Stimulated activated CD4-positive, alpha-beta T cell treated with anti-CD3 and anti-CD28 coated beads, Interleukin-15, amount 100 ng/mL, for 1 hour (primary cell): ENCODE measurements at places on chromosomes 5 and 9.

GRCh38 chr5:124742983-124743601 lies 3.3 kb downstream of the ZNF608 start:
- DNase-seq = no peak

DNA sequence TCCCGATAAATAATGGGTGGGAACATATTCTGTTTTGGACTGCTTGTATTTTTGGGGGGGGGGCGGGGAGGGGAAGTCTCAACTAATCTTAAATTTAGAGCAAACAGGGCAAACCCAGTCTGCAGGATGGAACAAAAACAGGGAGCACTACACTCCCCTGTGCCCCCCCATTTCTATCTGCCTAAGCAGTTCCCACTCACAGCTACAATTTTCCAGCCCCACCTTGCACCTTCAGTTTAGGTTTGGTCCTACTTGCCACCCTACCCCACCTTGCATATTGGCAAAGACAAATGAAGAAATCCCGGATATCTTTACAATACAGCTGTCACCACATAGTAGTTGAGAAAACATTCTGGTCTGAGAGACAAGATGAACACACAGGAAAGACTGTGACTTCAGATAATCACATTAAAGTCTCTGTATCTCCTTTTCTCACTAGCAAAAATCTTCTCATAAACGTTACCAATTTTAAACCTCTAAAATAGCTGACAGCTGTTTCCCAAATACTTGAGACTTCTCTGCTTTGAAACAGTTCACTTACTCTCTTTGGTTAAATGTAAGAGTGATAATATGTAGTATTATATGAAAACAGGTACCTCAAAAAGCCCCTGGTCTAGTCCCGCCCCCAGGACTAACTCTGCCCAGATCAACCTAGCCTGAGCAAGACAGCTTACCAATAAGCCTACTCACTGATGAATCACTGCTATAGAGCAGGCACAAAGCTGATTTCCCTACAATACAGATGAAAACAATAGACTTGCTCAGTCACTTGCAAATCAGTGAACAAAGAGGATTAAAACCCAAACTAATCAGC lies 5.2 kb upstream of the RAPGEF6 start:
- peak; percentile 39 for DNase-seq

GRCh38 chr9:85289142-85289541 lies 452.6 kb downstream of the AGTPBP1 start:
- DNase-seq = no peak

DNA sequence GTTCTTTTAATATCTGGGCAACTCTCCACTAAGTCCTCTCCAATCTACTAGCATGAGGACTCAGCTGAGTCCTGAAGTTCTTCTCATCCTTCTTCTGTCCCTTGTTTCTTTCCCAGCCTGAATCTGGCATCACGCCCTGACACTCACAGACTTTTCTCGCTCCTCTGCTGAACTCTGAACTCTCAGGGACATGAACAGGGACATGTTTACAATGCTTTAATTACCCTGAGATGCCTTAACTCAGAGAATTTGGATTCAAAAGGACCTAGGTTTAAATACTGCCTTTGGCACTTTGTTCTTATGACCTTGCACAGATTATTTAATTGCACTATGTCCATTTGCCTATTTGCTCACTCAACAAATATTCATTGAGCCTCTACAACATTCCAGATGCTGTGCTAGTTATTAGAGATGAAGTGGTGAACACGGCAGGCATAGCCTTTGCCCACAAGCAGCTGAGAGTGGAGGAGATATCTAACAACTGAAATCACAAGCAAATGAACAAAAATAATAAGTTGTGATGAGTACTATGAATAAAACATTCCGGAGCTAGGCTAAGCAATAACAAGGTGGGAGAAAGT lies 106.0 kb downstream of the ADRB2 start:
- no peak for DNase-seq

DNA sequence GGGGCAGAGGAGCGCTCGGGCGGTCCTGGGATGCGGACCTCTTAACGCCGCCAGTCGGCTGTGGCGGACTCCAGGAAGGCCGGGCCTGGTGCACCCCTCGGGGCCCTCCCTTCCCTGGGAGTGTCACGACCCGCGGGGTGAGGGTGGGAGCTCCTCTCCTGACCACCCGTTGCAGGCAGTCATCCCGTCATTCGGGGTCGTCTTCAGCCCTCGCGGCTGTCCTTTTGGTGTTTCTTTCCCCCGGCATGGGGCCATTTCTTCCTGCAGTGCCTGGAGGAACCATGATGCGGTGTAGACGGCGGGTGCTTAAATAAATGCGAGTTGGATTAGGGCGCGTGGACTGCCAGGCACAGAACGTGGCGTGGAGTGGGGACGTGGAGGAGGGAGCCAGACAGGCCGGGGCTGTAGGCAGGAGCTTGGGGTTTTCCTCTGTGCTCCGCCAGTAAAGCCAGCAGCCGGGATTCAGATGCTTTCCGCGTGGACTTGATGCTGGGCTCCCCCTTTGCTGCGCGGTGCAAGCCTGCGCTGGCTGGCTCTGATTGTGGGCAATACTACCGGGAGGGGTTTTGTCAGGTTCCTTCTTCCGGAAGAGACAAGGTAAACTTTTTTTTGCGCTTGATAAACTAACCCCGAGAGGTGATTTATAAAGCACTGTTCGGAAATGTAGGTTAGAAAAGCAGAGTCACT lies 868 bp downstream of the KDM4C start:
- DNase-seq = peak; percentile 17

GRCh38 chr5:178986326-178986960 lies 8.7 kb downstream of the GRM6 start:
- no peak for DNase-seq

GRCh38 chr9:4180907-4181605 lies 118.8 kb downstream of the GLIS3 start:
- DNase-seq = no peak

GRCh38 chr5:121171834-121172233 lies 679.8 kb upstream of the FTMT start:
- DNase-seq = no peak

- DNase-seq = no peak
Measured at GRCh38 chr5:61018062-61018461, 73.1 kb downstream of the NDUFAF2 start.

DNA sequence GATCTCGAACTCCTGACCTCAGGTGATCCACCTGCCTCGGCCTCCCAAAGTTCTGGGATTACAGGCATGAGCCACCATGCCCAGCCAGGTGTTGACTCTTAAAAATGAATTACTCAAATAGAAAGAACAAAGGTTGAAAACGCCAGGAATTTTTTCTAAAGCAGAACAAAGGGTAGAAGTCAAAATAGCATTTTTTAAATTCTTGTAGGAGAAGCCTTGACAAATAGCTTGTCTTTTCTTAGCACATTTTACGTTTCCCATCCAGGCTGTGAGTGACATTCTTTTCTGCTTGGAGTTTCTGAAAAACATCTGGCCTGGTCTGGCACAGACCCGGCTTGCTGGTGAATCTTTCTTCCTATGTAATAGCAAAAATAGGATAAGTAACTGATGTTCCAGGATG lies 169.4 kb upstream of the ZNF462 start:
- no peak for DNase-seq

GRCh38 chr9:15485836-15486666 lies 24.7 kb downstream of the PSIP1 start:
- DNase-seq = no peak

DNA sequence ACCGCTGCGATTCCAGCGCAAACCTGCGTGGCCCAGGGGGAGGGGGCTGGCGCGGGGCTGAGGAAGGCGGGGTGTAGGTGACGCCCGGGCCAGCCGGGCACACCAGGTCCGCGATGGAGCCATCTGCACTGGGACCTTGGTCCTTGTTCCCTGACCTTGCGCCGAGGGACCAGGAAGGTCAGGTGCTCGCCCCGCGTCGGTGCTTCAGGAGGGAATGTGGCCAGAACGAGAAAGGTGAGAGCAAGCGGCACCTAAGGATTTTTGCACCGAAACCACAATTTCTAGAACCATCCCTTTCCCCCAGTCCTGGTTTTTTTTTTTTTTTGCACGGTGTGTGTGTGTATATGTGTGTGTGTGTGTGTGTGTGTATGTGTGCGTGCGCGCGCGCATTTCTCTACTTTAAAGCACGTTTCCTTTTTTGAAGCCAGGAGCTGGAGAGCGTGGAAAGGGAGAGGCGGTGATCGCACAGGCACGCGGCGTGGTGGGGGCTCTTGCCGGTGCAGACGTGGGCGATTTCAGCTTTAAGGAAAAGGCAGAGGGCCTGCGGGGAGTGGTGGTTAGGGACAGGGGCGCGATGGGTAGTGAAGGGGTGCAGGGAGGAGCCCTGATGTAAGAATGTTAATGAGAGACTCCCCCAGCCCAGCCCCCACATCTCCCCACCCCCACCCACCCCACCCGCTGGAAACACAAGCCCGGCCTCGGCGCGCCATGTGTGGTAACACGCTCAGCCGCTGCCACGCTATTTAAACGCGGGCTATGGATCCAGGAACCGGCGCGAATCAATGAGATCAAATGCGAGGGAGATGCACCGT lies at the start of gene NPR3:
Gene NPR3, plus strand, starts transcription at position 772 of the 812 bp plus-strand sequence. CDS start 456 bp downstream, outside the sequence.
- no peak for DNase-seq

DNA sequence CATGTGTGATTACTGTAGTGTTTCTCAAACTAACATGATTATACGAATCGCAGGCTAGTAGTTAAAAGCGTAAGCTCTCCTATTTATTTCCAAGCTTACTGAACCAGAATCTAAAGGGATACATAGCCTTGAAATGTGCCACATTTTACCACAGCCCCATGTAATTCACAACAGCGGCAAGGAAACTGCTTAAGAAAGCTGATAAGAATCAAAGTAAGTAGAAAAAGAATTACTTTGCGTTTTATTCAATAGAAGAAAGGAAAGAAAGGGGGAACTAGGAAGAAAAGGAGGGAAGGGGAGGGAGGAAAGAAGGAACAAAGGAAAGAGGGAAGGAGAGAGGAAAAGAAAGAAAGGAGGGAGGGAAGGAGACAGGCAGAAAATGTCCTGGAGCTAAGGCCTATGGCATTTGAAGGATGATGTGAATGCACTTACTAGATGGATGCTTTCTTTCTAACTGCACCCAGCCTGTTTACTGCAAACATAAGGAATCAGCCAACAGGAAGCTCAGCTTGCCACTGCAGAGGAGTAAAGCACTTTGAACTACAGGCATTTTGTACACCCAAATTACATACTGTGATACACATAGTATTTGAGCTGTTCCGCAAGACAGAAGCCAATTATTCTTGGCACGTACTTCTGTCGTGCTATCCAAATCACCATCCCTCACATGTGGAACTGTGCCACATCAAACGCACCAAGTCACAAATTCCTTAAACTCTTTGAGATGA lies 521.7 kb downstream of the RAB3C start:
- no peak for DNase-seq

DNA sequence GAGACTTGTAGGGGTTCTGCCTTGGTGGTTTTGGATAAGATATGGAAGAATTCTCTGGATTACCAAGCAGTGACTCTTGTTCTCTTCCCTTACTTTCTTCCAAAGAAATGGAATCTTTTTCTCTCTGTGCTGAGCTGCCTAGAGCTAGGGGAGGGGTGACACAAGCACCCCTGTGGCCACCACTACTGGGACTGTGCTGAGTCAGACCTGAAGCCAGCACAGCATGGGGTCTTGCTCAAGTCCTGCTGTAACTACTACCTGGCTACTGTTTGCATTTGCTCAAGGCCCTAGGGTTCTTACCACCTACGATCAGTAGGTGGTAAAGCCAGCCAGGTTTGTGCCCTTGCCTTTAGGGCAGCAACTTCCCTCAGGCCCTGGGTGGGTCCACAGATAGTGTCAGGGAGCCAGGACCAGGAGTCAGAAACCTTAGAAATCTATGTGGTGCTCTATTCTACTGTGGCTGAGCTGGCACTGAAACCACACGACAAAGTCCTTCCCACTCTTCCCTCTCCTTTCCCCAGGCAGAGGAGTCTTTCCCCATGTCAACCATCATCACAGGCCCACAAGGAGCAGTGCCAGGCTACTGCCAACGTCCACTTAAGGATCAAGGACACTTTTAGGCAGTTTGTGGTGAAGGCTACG lies 53.8 kb downstream of the SREK1 start:
- DNase-seq = no peak

DNA sequence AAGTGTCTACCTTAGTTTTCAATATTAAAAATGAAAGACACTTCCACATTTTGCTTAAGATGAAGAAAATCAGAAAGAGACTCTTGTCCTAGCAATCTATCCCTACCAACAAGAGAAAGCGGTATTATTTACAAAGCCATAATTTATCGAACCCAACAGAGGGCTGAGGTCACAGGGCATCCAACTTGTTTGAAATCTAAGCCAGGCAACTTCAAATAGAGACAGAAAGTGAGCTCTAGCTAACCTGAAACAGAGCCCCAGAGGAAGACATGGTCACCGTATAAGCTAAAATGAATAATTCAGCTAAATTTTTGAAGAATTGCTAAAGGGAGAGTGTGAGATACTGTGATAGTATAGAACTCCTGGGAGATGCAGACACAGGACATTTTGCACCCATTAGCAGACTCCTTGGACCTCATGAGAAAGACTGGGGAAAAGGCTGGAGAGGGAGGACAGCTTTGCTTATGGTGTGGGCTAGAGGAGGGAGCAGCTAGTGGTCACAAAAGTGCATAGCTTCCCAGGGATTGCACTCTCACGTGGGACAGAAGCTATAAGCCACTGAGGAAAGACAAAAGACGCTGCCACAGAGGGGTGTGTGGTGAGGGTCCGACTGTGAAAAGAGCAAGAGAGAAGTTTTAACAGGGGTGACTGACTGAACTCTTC lies 624.2 kb upstream of the GRIN3A start:
- no peak for DNase-seq

DNA sequence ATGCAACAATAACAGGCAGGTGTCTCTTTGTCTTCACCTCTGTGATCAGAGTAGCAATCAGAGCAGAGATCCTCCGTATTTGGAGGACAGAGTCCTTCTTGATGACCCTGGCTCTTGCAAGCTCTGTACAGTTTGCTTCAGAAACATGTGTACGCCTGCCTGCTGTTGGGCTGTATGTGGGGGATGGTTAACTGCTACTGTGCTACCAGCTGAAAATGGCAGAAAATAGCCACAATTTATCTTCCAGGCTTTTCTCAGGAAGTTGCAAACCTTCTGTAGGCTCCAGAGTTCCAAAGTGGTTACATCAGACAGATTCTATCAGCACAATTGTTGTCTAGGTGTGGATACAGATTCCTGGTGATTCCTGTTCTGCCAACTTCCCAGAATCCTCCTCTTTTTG lies 35.5 kb downstream of the DDX46 start:
- no peak for DNase-seq

GRCh38 chr9:37911271-37911681 lies 7.3 kb upstream of the SLC25A51 start:
- DNase-seq = no peak

- DNase-seq = no peak
Measured at GRCh38 chr5:65916636-65917035, 9.7 kb upstream of the ERBIN start.

GRCh38 chr5:125336401-125336800 lies 590.0 kb upstream of the ZNF608 start:
- no peak for DNase-seq
